Nephron progenitor cell (in vitro differentiated cells): ENCODE measurements at places on chromosomes 2 and 18.

DNA sequence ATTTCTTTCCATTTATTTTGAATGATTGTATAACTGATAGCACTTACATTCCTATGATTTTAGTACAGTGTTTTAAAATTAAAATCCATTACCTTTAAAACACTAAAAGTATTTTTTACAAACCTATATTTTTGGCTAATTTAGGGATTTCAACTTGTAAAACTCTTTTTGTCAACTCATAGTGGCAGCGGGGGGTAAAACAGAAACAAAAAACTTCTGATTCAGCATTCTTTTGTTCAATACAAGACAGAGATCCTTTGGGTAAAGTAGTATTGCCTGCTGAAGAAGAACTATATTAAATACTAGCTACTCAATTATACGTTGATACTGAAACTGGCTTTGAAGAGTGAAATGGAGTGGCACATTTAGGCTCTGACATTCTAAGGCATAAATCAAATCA lies 437.4 kb upstream of the CDH19 start:
- no peaks in the 10 kb centered on the region for H3K36me3 ChIP-seq
- H3K27ac ChIP-seq = no peak overlapping the region
- no peak overlapping the region for H3K4me3 ChIP-seq
- H3K27me3 ChIP-seq = peaks cover 3% of the 10 kb centered on the region

- DNase-seq = no peak
- H3K27me3 ChIP-seq = peaks cover 9% of the 10 kb centered on the region
- peaks cover 7% of the 10 kb centered on the region for H3K36me3 ChIP-seq
- no peak overlapping the region for H3K4me3 ChIP-seq
These were observed 96.9 kb downstream of the HNRNPLL start for GRCh38 chr2:38505779-38506178.

- H3K4me3 ChIP-seq = no peak overlapping the region
- DNase-seq = no peak
- no peaks in the 10 kb centered on the region for H3K36me3 ChIP-seq
- peaks cover 10% of the 10 kb centered on the region for H3K27me3 ChIP-seq
- H3K27ac ChIP-seq = no peak overlapping the region
These were observed 17.7 kb upstream of the SERPINB7 start for GRCh38 chr18:63757541-63757940.

DNA sequence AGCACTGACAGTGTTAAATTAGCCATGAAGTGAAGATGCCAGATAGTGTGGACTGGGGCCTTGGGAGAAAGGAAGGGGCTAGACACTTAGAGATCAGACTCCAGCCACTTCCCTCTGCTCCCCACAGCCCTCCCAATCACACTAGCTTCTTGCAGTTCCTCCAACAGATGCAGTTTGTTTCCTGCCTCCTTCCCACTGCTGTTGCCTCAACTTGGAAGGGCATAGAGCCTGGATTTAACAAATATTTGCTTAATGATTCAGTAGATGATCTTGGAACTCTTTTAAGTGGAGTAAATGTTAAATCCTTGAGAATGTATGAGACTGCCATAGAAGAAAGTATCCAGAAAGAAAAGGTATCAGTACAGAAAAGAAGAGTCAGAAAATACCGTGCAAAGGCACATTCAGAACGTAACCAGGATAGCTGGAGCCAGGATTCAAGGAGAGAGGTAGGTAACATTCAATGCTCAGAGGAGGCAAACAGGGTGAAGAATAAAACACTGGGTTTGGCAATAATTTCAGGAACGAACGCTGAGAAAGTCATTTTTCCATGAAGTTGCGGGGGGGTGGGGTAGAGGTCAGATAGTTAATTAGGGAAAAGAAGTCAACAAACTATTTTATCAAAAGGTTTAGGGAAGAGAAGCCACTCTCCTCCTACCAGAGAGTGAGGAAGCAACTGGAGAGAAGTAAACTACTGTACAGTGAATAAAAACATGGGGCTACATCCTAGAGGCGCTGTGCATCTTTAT lies 1.3 kb upstream of the BZW1 start:
- peaks cover 17% of the 10 kb centered on the region for H3K36me3 ChIP-seq
- DNase-seq = no peak
- H3K4me1 ChIP-seq = peaks cover 47% of the 10 kb centered on the region
- peak overlapping the region; percentile 19 for H3K27ac ChIP-seq

GRCh38 chr2:171293661-171294060 lies 133.0 kb upstream of the TLK1 start:
- H3K27ac ChIP-seq = no peak overlapping the region
- H3K4me1 ChIP-seq = peaks cover 3% of the 10 kb centered on the region
- H3K36me3 ChIP-seq = no peaks in the 10 kb centered on the region
- peaks cover 4% of the 10 kb centered on the region for H3K27me3 ChIP-seq
- H3K4me3 ChIP-seq = no peak overlapping the region

DNA sequence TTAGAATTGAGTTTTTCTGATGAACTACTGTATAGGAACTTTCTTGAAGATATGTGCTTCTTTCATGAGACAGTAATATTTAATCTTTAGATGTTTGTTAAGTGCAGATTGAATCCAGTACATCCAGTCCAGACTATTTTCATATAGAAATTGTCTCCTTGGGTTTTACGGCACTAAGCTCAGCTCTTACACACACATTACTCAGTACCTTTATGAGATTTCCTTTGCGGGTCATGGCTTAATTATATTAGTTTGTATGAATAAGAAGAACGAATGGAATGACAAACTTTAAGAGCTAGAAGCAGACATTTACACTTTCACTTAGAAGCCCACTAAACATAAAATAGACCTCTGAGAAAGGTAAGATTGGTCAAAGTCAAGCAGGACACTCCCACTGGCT lies 223.3 kb upstream of the THUMPD2 start:
- no peak overlapping the region for H3K27ac ChIP-seq
- H3K27me3 ChIP-seq = peaks cover 3% of the 10 kb centered on the region
- H3K4me3 ChIP-seq = no peak overlapping the region

DNA sequence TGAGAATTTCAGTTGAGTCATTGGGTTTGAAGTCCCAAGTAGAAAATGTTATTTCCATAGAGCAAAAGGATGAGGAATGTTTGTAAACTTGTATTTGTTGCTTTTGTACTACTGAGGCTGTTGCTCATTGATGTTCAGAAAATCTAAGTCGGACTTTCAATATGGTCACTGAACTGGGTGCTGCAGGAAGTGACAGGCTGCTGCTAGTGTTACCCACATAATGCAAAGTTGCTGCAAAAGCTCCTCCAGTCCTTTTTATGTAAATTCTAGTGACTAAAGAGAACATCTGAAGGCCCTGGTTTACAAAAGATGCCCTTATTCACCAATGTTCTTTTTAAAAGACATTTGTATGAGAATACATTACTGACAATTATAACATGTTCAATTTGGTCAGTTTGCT lies 131.1 kb upstream of the FAM98A start:
- no peak overlapping the region for H3K4me3 ChIP-seq
- DNase-seq = no peak
- no peak overlapping the region for H3K27ac ChIP-seq
- H3K4me1 ChIP-seq = no peaks in the 10 kb centered on the region
- no peaks in the 10 kb centered on the region for H3K27me3 ChIP-seq
- peaks cover 5% of the 10 kb centered on the region for H3K36me3 ChIP-seq

DNA sequence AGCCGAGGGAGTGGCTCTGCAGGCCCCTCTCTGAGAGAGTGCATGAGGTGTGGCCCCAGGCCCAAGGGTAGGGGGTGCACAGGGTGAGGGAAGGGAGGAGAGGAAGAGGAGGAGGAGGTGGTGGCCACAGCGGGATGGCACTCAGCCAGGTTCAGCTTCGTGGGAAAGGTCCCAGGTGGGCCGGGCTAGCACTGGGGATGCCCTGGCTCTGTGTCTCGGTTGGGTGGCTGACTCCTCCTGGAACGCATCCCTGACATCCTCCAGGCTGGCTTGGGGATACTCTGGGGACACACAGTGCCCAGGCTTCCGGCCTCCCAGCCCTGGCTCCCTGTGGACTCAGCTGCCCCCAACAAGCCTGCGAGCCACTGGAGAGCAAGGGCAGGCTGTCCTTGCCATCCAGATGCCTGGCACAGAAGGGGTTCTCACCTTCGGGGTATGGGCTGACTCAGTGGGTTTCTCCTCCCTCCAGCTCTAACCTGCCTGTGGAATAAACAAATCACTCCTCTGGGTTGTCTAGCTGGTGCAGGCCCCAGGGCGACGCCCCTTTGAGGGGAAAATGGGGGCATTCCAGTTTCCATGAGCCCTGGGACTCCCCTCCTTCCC lies 582 bp upstream of the ZAP70 start:
- no peak for DNase-seq
- no peak overlapping the region for H3K27ac ChIP-seq
- no peak overlapping the region for H3K4me3 ChIP-seq
- peaks cover 67% of the 10 kb centered on the region for H3K4me1 ChIP-seq
- peaks cover 3% of the 10 kb centered on the region for H3K27me3 ChIP-seq
- no peaks in the 10 kb centered on the region for H3K36me3 ChIP-seq

DNA sequence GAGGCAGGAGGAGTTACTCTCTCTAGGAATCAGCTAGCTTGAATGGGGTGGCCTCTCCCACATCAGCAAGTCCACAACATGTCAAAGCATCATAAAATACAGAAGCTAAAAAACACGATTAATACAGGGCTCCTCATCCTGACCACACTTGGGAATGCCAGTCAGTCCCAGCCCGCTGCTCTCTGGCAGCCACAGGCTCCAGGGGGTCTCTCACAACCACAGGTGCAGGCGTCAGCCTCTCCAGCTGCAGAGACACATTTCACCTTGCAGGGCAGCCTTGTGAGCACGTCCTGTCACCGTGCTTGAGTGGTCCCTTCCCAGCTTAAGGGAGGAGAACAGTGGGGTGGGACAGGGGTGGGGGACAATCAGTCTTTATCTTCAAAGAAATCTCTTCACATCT lies 137.4 kb upstream of the SH3BP4 start:
- H3K27me3 ChIP-seq = peaks cover 3% of the 10 kb centered on the region
- H3K4me1 ChIP-seq = peaks cover 43% of the 10 kb centered on the region
- H3K36me3 ChIP-seq = no peaks in the 10 kb centered on the region

DNA sequence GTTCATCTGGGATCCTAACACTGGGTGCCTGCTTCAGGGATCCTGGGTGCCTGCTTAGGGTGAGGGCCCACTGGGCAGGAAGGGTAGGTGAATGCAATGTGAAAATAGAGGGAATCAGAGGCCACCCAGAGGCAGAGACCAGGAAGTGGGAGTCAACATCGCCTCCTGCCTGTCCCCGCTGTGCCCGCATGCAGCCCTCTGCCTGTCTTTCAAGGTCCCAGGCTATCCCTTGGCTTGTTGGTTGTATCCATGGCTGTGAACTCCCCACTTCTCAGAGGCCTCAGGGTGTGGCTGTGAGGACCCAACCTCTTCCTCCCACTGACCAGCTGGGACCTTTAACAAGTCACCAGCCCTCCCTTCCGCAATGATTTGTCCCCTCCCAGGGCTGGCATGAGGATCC lies 26.5 kb downstream of the PSD4 start:
- no peaks in the 10 kb centered on the region for H3K36me3 ChIP-seq
- no peak overlapping the region for H3K27ac ChIP-seq
- peaks cover 42% of the 10 kb centered on the region for H3K27me3 ChIP-seq
- DNase-seq = no peak
- H3K4me1 ChIP-seq = peaks cover 40% of the 10 kb centered on the region

DNA sequence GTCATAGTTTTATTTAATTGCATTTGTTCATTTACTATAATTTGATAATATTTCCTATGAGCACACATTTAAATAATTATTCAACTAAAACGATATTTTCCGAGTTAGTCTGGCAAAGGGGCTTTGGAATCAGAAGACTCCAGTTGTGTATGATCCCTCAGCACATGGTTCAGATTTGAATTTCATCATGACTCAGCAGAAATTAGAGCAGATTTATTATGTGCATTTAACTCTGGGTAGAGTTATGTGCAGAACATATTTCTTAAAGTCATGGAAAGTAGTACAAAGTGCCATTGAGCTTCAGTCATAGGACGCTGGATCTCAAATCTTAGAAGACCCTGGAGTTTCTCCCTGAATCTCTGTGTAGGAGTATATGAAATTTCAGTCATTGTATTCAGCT lies 106.7 kb downstream of the ADCYAP1 start:
- no peak overlapping the region for H3K4me3 ChIP-seq
- no peaks in the 10 kb centered on the region for H3K36me3 ChIP-seq
- DNase-seq = no peak
